ENCODE measurements at places on chromosomes 5 and 9.

DNA sequence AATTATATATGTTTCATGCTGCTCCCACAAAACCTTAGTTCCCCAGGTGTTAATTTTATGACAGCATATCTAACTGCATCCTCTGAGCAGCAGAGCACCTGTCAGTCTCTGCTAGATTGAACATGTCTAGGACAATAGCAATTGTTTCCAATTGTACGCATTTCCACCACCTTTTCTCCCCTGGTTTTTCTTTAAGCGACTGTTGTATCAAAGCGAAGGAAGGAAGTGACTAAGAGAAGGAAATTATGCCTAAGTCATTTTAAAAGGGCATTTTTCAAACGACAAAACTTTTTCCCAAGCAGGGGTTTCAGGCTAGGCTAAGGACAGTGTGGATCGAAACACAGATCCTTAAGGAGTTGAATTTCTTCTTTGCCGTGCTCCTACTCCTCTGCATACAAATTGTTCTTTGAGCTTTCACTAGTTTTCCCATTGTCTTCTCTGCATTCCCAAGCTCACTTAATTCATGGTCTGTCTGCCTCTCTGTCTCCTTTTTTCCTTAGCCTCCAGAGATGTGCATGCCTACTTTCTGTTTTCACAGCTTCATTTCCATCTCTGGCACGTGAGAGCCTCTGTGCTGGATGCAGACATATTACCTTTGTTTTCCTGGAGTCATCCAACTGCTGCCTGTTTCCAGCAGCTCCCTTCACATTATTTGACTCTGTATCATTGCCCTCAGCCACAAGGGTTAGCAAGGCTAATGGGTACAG is 39.4 kb upstream of the STARD4 start:
- no peak for DNase-seq

GRCh38 chr5:154302161-154302560 is 111.6 kb downstream of the GALNT10 start:
- DNase-seq: no peak

GRCh38 chr5:133243196-133243595 is 191.4 kb downstream of the HSPA4 start:
- DNase-seq: no peak

DNA sequence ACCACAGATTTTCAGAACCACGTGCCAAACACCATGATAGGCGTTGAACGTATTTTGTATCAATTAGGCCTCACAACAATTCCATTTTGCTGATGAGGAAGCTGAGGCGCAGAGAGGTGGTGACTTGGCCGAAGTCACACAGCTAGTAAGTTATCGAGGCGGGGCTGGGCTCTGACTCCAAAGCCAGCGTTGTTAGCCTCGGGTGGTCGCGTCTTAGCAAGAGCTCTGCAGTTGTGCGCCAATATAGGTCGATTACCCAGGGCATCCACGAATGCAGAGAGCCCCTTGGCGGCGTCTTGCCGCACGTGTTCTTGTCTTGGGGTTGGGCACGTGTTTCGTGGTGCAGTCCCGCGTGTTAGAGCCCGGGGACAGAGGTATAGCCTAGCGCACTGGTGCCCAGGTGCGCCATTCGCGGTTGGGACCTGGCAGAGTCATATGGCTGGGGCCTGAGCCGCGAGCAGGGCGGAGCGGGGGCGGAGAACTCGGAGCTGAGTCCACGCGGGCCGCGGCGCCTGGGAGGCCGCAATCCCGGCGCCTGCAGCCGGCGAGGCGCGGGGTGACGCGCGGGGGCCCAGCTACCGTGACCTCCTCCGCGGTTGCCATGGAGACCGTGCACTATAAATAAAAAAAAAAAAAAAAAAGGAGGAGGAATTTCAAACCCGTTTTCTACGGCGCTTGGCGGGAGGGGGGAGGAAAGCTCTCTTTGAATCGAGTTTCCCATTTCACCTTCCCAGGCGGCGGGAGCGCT is 62.3 kb downstream of the CXXC5 start:
- DNase-seq: no peak

GRCh38 chr5:16515532-16515931 is 49.9 kb upstream of the ZNF622 start:
- no peak for DNase-seq

DNA sequence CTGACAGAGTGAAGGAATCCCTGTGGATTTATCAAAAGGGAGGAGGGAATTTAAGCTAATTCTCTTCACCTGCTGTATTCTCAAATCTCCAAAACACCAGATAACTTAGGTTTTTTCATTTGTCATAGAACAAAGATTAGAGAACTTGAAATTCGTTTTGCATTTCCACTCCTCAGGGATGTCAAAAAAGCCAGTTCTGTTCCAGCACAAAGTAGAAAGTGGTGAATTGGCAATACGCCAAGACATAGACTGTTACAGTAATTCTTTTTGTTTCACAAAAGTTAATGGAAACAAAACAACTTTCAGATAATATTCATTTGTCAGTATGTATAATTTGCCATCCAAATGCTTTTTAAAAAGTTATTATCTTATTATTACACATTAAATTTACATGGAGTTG is 15.0 kb downstream of the S1PR3 start:
- DNase-seq: no peak

DNA sequence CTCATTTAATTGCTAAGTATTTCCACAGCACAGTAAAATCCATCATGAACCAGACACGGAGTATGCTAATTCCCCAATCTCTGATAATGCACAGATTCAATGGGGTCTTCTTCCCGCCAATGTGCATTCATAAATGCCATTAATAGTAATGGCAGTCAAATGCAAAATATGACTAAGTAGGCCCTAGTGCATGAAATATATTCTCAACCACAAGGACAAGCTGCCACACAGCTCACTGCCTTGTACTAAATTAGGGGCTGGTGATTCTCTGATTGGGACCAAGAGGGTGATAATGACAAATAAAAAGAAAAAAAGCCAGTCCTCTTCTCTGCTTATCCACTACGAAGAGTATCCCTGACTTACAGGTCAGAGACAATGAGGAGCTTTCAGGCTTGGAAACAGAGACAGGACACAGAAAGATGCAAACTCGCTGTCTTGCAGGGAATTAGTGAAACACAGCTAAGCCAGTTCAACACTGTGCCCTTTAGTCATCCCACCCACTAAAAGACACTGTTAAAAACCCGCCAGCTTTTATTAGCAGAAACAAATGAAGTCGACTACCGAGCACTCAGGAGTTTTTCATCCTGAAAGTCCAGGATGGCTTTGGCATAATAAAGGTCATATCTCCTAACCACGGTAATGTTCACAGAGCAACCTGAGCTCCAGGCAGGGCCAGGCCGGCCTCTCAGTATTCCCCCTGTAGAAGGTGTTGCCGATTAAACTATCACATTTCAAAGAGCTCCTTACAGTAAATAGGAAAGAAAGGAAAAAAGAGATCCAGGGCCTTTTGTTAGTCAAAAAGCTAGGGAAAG is 148.1 kb downstream of the EBF1 start:
- DNase-seq: no peak

DNA sequence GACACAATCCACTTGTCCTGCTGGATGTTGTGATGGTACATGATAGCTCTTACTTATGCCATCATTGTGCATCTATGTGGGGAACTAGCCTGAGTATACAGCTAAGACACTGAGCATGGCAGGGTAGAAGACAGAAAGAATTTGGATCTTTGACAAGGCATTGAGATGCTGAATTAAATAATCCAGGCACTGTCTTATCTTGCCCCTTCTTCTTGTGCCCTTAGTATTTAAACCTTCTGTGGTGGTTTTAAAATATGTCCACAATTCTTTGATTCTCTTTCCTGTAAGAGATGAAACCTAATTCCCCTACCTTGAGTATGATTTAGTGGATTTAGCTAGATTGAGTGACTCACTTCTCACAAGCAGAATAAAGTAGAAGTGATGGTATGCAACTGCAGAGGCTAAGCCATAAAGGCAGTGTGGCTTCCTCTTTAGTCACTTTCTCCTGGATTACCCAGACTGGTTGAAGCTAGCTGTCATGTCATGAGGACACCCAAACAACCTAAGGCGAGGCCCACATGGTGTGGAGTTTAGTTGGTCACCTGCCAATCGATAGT is 174.0 kb upstream of the NREP start:
- peak; percentile 54 for DNase-seq

DNA sequence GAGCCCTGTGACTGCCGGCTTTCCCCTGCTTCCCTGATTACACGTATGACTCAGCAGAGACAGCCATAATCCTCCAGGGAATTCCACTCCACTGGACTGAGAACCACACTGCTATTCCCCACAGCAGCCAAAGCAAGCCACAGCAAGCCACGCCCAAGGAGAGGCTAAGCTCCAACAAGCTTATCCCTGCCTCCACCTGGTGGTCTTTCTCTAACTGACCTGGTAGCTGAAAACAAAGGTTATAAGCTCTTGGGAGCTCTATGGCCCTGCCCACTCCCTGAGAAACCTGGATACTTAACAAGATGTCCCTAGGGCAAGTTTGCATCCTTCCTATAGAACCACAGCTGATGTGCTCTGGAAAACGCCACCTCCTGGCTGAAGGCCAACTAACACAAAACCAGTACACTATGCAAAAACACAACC is 613.7 kb upstream of the CDH18 start:
- DNase-seq: no peak

GRCh38 chr5:115859378-115859777 is 17.6 kb downstream of the AP3S1 start:
- no peak for DNase-seq

GRCh38 chr9:13410566-13411031 is 131.1 kb upstream of the MPDZ start:
- DNase-seq: no peak

DNA sequence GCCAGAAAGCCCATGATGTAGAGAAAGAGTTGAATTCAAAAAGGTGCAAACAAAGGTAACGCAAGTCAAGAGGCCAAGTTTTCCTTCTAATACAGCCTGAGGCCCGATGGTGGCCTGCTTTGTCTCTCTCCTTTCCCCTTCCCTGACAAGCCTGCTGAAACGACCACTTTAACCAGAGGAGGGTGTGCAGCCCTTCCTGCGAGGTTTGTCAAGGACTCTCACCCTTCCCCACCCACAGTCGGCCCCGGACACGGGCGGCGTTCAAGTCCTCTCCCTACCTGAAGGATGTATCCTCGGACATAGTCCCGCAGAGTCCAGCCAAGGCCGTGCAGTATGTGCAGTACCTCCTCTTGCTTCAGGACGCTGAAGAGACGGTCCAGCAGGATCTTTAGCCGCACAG is 318.2 kb downstream of the BNC2 start:
- DNase-seq: no peak

DNA sequence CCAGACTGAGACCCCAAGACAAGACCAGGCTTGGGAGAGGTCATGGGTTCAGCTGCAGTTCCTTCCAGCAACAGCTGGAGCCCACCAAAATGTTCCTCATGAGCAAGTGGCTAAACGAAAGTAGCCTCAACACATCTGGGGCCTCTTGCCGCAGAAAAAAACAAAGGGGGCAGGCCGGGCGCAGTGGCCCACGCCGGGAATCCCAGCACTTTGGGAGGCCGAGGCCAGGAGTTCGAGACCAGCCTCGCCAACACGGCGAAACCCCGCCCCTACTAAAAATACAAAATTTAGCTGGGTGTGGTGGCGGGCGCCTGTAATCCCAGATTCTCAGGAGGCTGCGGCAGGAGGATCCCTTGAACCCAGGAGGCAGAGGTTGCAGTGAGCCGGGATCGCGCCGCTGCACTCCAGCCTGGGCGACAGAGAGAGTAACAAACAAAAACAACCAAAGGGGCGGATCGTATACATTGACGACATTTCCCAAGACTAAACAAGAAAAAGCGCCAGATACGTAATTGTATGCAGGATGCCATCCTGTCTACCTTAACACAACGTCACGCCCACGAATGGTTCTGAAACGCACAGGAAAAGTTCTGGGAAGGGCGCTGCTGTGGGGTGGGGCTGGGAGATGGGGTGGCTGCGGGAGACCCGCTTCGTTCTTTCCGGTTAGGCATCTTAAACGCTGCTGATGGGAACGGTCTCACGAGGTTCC is 1.7 kb downstream of the INPP5E start:
- no peak for DNase-seq

DNA sequence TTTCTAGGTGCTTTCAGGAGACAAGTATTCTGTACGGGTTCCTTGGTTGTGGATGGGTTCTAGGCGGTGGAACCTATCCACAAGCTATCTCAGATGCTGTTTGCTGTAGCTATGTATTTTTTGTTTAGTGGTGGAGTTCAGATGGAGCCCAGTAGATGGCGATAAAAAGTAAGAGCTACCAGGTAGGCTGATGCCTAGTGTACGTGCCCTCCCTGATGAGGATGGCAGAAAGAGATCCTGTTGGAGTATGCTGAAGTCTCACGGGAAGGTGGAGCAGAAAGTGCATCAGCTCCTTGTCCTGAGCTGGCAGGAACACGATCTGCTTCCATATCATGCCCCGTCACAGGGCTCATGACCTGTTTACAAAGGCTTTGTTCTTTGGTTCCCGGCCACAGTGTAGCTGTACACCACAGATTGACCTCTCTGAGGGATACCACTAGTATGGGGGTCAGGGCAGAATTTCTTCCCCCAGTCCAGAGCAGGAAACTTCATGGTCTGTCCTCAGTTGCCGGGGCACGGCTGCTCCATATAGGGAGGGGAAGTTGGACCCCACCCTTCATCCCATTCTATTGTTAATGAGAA is 12.6 kb upstream of the UGT3A2 start:
- DNase-seq: no peak

GRCh38 chr9:31715250-31715649 is 669.2 kb upstream of the ACO1 start:
- no peak for DNase-seq

DNA sequence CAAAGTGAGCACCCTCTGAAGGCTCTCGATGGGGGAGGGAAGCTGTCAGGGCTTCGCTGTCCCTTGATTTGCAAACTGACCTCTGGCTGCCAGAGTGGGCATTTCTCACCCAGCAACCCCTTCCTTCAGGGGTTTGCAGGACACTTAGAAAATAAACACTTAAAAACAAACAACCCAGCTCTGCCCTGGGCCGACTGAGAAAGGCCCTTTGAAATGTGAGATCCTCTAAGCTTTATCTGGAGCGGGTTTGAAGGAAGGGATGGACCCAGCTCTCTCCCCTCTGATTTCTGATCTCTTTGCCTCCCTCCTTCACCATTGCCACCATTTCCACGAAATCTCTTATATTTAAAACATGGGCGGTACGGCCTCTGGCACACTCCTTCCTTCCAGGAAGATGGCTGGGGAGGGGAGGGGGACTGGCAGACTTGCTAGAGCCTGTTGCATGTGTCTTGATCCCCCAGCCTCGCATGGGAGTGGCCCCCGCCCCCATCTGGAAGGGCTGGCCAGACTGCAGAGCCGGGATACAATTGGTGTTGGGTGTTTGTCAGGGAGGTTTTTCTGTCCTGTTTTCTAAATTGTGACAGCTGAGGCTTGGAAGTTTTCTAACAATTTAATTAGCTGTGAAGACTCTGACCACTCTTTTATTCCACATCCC is 20.2 kb downstream of the OLFM1 start:
- no peak for DNase-seq

GRCh38 chr5:654071-654778 is 38.9 kb downstream of the TPPP start:
- DNase-seq: no peak

- no peak for DNase-seq
Measured at GRCh38 chr9:123375469-123376132, 19.6 kb downstream of the CRB2 start.

- DNase-seq: no peak
Measured at GRCh38 chr9:28970241-28970654, 1397.0 kb upstream of the C9orf72 start.

GRCh38 chr9:126860077-126860756 is at the start of gene ZBTB34:
Gene ZBTB34 (plus strand): TSS chr9:126860639. CDS start chr9:126879400, 18,761 bp downstream.
- DNase-seq: no peak

Data from SIG-M5 (cell line).